Stimulated activated CD4-positive, alpha-beta T cell treated with anti-CD3 and anti-CD28 coated beads, Interleukin-1b, Interleukin-23, amount 100 ng/mL, for 24 hours (primary cell): ENCODE measurements at places on chromosomes 4 and X.

- peak; percentile 10 for DNase-seq
These were observed 1.8 kb downstream of the CPEB2 start for GRCh38 chr4:15003891-15004738.

DNA sequence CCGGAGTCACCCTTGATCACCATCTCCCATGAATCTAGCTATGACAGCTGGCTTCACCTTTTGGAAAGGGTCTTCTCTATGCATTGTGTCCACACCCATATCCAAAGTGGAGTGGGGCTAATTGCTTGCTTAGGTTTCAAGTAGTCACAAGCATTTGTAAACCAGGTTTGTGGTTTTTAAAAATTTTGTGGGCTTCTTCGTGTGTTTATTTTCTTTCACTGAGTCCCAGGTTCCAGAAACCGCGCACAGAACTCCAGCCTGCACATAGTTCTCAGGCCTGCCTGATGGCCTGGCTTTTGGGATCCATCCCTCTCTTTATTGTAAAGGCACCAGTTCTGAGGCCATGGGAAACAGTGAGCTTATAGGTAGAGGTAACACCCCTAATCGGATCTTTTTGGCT, 70.2 kb upstream of the TLR3 start:
- DNase-seq, result no peak

DNA sequence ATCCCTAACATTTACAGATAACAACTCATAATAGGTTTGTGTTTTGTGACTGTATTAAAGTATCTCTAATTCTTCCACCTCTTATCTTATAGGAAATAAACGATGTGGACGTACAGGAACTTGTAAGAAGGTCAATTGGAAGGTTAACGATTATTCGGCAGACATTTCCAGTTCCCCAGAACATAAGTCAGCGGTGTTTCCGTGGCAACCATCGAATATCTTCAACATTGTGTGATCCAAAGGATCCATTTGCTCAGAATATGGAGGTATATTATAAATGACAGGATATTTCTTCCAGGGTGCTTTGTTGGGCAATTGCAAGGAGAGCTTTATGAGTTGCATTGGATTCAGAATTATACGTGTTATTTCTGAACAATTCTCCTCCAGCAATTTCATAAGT, 611.9 kb upstream of the ATOH1 start:
- no peak for DNase-seq

DNA sequence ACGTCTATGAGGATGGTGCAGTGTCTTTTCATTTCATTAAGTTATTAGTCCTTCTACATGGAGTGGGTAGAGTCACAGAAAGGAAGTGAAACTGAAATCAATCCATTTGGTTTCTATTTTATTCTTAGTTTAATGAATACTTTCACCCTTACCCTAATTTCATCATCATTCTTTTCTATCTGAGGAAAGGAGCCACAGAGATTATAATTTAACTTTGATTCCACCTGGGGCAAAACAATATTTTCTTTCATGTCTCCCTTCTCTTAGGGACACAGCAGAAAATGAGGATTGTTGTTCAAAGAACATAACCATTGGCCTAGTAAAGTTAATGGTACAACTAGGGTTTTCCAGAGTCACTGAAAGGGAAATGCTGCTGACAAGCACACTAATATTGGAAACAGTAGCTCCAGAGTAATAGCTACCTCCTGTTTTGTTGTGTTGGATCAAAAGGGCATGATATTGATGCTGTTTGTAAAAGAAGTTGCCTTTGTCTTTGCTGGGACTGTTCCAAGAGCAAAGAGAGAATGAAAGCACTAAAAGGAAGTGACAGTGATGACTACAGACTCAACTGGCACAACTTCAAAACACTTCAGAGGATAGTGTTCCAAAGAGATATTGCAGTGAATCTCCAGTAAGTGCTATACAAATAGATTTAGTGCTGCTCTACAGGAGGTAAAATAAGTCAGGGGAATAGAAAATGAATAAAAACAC, 247.1 kb upstream of the PITX2 start:
- no peak for DNase-seq

DNA sequence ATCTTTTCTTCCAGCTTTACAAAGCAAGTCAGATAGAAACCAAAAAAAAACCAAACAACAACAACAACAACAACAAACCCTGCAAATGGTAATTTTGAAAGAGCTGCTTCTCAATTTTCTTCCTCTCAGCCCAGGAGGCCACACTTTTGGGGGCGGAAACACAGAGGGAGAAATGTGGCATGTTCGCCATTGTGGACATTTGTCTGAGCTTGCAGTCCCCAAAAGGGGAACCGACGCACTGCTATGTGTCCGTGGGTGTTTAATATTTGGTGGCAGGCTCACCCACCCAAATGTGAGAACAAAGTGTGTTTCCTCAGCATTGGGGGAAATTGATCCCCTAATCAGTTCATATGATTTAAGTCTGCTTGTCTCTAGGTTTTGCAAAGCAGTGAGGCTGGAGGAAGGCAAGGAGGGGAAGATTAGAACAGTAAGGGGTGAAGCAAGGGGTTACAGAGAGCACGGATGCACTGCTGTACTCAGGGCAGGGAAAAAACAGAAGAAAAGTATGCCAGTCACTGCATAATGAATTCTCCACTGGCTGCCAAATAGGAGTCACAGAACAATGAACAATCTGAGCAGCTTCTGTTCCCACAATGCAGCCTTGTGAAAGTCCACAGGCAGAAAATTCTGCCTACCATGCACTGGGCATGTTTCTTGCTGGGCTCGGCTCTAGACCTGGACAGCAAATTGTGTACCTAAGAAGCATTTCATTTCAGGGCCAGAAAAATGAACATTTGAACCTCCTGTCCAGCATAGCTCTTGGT, 74.7 kb upstream of the GPM6B start:
- DNase-seq, result no peak
